ENCODE measurements at places on chromosomes 7 and 10.

GRCh38 chr7:22129166-22129565, 183.5 kb upstream of the CDCA7L start:
- H3K27me3 ChIP-seq: no peaks in the 10 kb centered on the region
- no peak overlapping the region for H3K4me3 ChIP-seq
- no peak for DNase-seq
- peaks cover 6% of the 10 kb centered on the region for H3K36me3 ChIP-seq
- H3K27ac ChIP-seq: peak overlapping the region; percentile 36

GRCh38 chr7:27680610-27681009, 17.9 kb upstream of the HIBADH start:
- no peak overlapping the region for H3K4me3 ChIP-seq
- no peaks in the 10 kb centered on the region for H3K36me3 ChIP-seq
- no peaks in the 10 kb centered on the region for H3K4me1 ChIP-seq
- DNase-seq: no peak

GRCh38 chr10:61960396-61961120, 59.1 kb downstream of the ARID5B start:
- H3K27me3 ChIP-seq: no peaks in the 10 kb centered on the region
- no peak for DNase-seq
- peaks cover 27% of the 10 kb centered on the region for H3K36me3 ChIP-seq

GRCh38 chr10:119306514-119306951, 99.2 kb downstream of the GRK5 start:
- DNase-seq: peak; percentile 28
- H3K4me3 ChIP-seq: no peak overlapping the region
- H3K27ac ChIP-seq: peak overlapping the region; percentile 75
- no peaks in the 10 kb centered on the region for H3K27me3 ChIP-seq
- H3K36me3 ChIP-seq: no peaks in the 10 kb centered on the region

DNA sequence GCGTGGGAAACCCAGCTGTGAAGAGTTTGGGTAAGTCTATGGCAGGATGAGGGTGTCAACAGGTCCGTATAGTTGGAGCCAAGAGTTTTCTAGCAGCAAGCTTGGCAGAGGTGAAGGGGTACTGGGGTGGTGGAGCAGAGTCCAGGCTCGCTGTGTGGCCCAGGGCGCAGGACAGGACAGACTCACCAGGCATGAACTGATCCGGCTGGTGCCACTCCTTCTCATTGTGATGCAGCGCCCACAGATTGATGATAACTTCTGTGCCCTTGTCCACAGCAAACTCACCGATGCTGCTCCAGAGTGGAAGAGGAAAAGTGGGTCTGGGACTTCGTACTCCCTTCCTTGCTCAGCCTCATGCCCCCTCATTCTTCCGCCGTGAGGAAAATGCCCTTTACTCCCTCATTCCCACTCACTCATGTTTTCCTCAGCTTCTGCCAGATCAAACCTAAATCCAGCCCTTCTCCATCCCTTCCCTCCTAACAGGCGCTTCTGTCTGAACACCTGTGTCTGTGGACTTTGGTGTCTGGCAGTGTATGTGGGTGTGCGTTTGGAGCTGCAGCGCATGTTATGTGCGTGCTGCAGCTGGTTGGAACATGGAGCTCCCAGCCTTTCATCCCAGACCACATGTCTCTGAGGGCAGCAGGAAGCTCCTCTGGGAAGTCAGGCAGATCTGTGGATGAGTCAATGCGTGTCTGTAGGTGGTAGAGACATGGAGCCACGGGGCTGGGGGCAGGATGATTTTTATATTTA, 5.7 kb downstream of the CYP17A1 start:
- DNase-seq: no peak
- H3K4me1 ChIP-seq: peaks cover 18% of the 10 kb centered on the region
- H3K4me3 ChIP-seq: no peak overlapping the region
- no peaks in the 10 kb centered on the region for H3K36me3 ChIP-seq
- H3K27ac ChIP-seq: no peak overlapping the region
- H3K27me3 ChIP-seq: no peaks in the 10 kb centered on the region

DNA sequence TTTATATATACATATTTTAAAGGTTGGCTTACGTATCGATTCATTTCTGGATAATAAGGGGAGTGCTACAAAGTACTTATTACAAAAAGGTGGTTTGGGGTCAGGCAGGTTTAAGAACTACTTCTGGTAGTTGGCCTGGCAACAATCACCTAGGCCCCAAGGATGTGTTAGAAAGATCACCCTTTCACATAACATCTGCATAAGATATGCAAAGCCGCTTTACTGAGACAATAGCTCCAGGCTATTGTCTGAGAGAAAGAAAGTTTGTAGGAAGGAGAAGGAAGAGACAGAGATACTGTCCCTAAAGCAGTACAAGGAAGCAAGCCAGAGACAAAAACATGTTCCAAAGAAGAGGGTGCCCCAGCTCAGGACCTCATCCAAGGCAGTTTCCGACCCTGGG, 6.2 kb downstream of the PAXIP1 start:
- peaks cover 5% of the 10 kb centered on the region for H3K4me1 ChIP-seq
- peaks cover 71% of the 10 kb centered on the region for H3K36me3 ChIP-seq
- no peaks in the 10 kb centered on the region for H3K27me3 ChIP-seq
- no peak for DNase-seq
- no peak overlapping the region for H3K27ac ChIP-seq

DNA sequence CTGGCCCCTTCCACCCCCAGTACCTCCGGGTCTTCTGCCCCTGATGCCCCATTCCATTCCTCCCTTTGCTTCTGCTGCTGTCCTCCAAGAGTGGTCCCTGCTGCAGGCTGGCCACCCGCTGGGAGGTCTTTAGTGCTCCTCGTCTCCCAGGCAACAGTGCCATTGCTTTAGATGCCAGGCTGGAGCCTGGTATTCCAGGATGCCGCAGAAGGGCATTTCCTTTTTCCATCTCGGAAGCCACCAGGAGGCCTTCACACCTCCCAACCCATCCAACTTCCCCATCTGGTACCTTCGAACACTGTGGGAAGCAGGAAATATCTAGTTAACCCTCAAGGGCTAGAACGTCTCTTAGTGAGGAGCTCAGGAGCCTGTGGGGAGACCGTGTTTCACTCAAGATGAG, 92.9 kb upstream of the DUSP5 start:
- no peak for DNase-seq
- H3K4me3 ChIP-seq: no peak overlapping the region
- H3K27ac ChIP-seq: no peak overlapping the region
- no peaks in the 10 kb centered on the region for H3K27me3 ChIP-seq
- no peaks in the 10 kb centered on the region for H3K36me3 ChIP-seq
- peaks cover 30% of the 10 kb centered on the region for H3K4me1 ChIP-seq
